HS-27A (cell line): ENCODE measurements at places on chromosomes 12 and 14.

- no peak for DNase-seq
Observed at GRCh38 chr14:96586921-96587822, 85.0 kb downstream of the PAPOLA start.

DNA sequence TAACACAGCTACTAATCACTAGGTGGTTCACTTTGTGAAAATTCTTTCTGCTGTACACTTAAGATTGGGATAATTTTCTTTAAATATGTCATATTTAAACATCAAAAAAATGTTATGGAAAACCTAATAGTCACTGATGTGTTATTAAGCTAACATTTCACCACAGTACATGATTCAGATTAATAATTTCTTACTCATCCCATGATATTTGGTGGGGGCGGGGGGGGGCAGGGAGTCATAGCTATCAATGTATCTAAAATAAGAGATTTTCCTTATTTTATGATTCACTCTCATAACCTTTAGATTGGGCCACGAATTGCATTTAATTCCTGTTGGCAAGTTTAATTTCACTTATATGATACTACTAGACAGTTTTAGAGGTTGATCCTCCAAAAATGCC, 88.8 kb downstream of the KCNH5 start:
- no peak for DNase-seq

DNA sequence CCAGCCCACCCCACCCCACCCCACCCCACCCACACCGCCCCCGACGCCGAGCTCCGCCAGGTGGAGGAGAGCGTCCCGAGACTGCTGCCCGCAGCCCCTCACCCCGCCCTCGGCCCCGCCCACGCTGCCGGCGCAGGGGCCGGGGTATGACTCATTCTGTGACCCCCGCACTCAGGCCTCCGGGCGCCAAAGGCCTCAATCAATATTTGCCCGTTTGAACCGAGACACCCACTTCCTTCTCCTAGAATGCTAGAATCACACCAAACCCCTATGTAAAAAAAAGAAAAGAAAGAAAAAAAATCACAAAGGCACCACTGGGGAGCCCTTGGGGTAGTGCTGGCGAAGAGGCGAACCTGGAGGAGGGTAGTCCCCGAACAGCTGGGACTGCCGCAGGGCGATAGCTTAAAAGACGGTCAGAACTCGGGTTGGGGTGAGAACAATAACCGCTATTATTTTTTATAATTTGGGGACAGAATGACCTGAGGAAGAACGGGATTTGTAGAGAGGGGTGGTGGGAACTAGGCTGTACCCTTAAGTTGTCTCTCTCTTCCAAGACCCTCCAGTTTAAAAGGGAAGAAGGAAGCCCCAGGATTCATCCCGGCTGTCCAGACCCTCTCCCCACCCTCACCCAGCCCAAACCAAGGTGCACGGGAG, 894 bp downstream of the KRT8 start:
- DNase-seq = no peak

- no peak for DNase-seq
Observed at GRCh38 chr12:10197879-10198278, 14.8 kb upstream of the GABARAPL1 start.

DNA sequence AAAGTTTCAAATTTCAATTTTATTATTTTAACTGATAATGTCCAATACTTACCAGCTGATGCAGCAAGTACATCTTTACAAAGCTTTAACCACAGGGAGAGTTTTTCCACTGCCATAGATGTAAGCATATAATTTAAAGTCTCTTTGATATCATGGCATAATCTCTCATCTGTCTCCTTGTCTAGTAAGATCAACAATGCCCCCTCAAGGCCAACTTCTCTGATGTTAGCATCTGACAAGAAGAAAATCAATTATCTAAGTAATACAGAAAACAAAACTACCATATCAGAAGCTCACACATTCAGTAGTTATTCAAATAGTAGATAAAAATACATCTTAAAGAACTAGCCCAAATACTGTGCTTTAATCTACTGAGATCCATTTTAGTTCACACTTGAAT, 94.2 kb downstream of the HEATR5A start:
- no peak for DNase-seq

DNA sequence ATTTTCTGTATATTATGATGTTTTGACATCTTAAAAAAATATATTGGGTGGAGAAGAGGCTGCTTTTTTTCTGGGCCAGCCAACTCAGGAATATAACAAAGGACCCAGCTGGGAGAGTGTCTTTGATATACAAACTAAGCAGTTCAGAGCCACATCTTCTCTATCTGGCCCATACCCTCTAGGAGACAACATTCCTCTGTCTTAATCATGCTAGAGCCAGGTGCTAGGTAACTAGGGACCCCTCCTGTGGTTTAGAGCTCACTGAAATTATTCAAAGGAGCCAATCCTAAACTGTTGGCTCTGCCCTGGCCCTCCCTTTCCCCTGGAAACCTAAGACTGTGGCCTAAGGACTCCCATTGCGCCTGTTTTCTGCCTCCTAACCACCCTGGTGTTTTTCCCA, 193.1 kb upstream of the DIO2 start:
- DNase-seq = no peak

GRCh38 chr12:26090836-26091510, 33.9 kb downstream of the BHLHE41 start:
- peak; percentile 48 for DNase-seq
